ENCODE measurements at places on chromosomes 16 and 17. TPM values are rescaled to one million over a fixed set of nuclear protein-coding genes. Genes with fewer than 3 reads are reported as not detected.

HOXB6 gene
- polyA plus RNA-seq: 42.2 TPM

KRTAP4-5 gene
- not detected for polyA plus RNA-seq

KRT25 gene
- polyA plus RNA-seq: not detected

CIITA gene
- polyA plus RNA-seq: 0.10 TPM

CCL4 gene
- polyA plus RNA-seq: not detected

CDH3 gene
- not detected for polyA plus RNA-seq

CLDN9 gene
- polyA plus RNA-seq: not detected

FKBP10 gene
- 984 TPM for polyA plus RNA-seq

KRT32 gene
- polyA plus RNA-seq: 0.09 TPM

ACSM2A gene
- polyA plus RNA-seq: not detected

GPR139 gene
- polyA plus RNA-seq: not detected

SERPINF2 gene
- not detected for polyA plus RNA-seq

TAC4 gene
- polyA plus RNA-seq: not detected

GPS1 gene
- 157 TPM for polyA plus RNA-seq

KRT20 gene
- polyA plus RNA-seq: not detected

KRT28 gene
- polyA plus RNA-seq: not detected

KCNJ12 gene
- polyA plus RNA-seq: 0.13 TPM

TP53TG3C gene
- polyA plus RNA-seq: not detected

KRT31 gene
- polyA plus RNA-seq: 0.05 TPM

CCL3 gene
- polyA plus RNA-seq: not detected

ITGAX gene
- 0.09 TPM for polyA plus RNA-seq
